Activated gamma-delta T cell (primary cell): ENCODE measurements at places on chromosomes 4 and X.

- no peak for DNase-seq
Observed at GRCh38 chr4:1018147-1019020, 7.0 kb downstream of the FGFRL1 start.

DNA sequence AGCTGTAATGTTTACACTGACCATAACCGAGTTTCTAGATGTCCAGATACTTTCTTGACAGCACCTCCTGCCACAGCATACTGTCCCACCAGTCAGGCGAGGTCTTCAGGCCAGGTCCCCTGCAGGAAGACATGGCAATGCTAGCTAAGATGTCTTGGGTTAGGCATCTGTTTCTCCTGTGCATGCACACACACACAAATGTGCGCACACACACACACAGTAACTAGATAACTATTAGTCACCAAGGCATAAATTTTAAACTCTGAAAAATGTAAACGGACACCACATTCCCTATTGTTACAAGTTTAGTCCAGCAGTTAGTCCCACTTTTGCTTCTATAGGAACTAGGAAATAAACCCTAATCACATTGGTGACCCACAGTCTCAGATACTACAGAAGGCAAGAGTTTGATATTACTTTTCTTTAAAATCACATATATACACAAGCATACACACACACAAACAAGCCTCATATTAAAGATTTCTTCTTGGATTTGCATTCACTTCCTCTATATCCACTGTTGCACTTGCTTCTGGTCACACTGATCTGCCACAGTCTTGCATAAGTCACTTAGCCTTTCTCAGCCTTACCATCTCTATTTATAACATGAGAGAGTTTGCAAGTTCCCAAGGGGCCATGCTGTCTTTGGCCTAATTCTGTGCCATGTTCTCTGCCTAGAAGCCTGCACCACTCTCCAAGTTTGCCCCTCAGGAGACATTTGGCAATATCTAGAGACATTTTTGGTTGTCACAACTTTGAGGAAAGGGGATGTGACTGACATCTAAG is 32.2 kb downstream of the IL21 start:
- DNase-seq: no peak

DNA sequence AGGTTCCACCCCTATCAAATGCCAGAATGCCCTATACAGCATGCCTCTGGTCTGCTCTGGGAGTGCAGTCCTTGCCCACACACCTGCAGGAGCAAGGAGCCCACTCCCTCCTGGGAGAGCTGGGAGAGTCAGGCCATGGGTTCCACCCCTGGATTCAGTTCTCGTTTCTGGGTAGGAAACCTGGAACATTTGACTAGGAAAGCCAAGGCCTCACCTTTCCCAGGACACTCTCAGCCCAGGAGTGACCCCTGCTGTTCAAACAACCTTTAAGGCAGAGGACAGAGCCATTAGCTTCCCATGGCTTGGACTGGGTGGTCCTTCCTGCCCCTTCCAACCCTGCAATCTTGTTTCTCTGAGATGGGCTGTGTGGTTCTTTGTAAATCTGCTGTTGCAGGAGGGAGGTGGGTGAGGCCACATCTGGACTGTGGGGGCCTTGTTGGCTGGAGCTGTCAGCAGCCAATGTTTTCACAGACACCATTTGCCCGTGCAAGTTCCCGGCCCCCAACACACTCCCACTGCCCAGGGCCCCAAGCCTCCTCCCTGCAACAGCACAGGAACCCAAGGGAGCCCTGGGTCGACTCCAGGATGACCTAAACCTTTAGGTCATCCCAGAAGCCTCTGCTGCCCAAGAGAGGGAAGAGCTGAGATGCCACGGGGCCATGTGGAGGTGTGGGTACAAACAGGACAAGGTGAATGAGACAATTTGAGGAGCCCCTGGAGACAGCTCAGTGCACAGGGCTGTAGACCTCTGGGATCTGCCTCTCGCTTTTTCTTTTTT is 104.4 kb downstream of the PJA1 start:
- no peak for DNase-seq

- no peak for DNase-seq
Observed at GRCh38 chr4:148214529-148215166, 227.6 kb downstream of the NR3C2 start.

- no peak for DNase-seq
Observed at GRCh38 chr4:183430317-183430993, 14.0 kb upstream of the CDKN2AIP start.

GRCh38 chrX:49958727-49959485 is 36.5 kb downstream of the CLCN5 start:
- no peak for DNase-seq
